ENCODE measurements at places on chromosomes 5 and 9. TPM values are rescaled to one million over a fixed set of nuclear protein-coding genes. Genes with fewer than 3 reads are reported as not detected.

Gene ANKRD20A1
- 0.16 TPM for polyA plus RNA-seq

Gene MTAP
- polyA plus RNA-seq: 13.4 TPM

Gene NRG2
- polyA plus RNA-seq: 2.0 TPM

Gene CCDC112
- 9.7 TPM for polyA plus RNA-seq

Gene CEP120
- polyA plus RNA-seq: 10.0 TPM

Gene PCDHA13
- 0.11 TPM for polyA plus RNA-seq

Gene NEUROG1
- polyA plus RNA-seq: not detected

Gene C9
- polyA plus RNA-seq: not detected

Gene RANBP3L
- 1.2 TPM for polyA plus RNA-seq

Gene ACTBL2
- polyA plus RNA-seq: 0.01 TPM

Gene IL4
- polyA plus RNA-seq: not detected

Gene VLDLR
- polyA plus RNA-seq: 13.2 TPM

Gene TRMT10B
- 5.6 TPM for polyA plus RNA-seq

Gene TMC1
- polyA plus RNA-seq: 1.9 TPM

Gene IFNE
- polyA plus RNA-seq: not detected

Gene MYMK
- not detected for polyA plus RNA-seq

Gene TMEM171
- 2.5 TPM for polyA plus RNA-seq

Gene ACOT12
- not detected for polyA plus RNA-seq

Gene CKS2
- polyA plus RNA-seq: 5.1 TPM

Gene LCN1
- not detected for polyA plus RNA-seq

Gene SYNPO
- polyA plus RNA-seq: 59.7 TPM

Gene GPR21
- polyA plus RNA-seq: 0.07 TPM

Gene ENHO
- polyA plus RNA-seq: 1.3 TPM

Gene PRR16
- 3.6 TPM for polyA plus RNA-seq

Gene FOXD4L3
- polyA plus RNA-seq: not detected

Gene INSL6
- polyA plus RNA-seq: not detected

Gene PTGES2
- polyA plus RNA-seq: 63.9 TPM

Gene CCDC107
- polyA plus RNA-seq: 121 TPM

Gene TPPP
- polyA plus RNA-seq: 3.1 TPM

Gene PGM5
- polyA plus RNA-seq: 12.1 TPM

Gene BRD3
- 6.3 TPM for polyA plus RNA-seq

Gene CYLC2
- not detected for polyA plus RNA-seq

Gene PCDHB12
- polyA plus RNA-seq: 1.2 TPM

Gene NR6A1
- polyA plus RNA-seq: 0.61 TPM

Gene PCDHGA1
- polyA plus RNA-seq: 0.10 TPM

Gene FAM153A
- polyA plus RNA-seq: 0.21 TPM

Gene RAB14
- polyA plus RNA-seq: 26.0 TPM

Gene FBXL7
- polyA plus RNA-seq: 8.4 TPM

Gene PRLR
- polyA plus RNA-seq: 0.25 TPM

Gene NTMT1
- polyA plus RNA-seq: 35.5 TPM

Gene SEMA6A
- 6.0 TPM for polyA plus RNA-seq

Gene LAMC3
- polyA plus RNA-seq: 0.46 TPM

Gene GMCL2
- not detected for polyA plus RNA-seq

Gene PNPLA7
- polyA plus RNA-seq: 6.8 TPM

Gene RMRP
- polyA plus RNA-seq: 37.0 TPM

Gene TCOF1
- polyA plus RNA-seq: 13.6 TPM

Gene AMBP
- polyA plus RNA-seq: 57.3 TPM
